ENCODE measurements at places on chromosomes 1 and 21.

GRCh38 chr1:212453156-212453857 lies 20.6 kb downstream of the NENF start:
- DNase-seq = no peak

- DNase-seq = no peak
These were observed 60.7 kb upstream of the PAX7 start for GRCh38 chr1:18569811-18570545.

- no peak for DNase-seq
These were observed 3.7 kb downstream of the HES3 start for GRCh38 chr1:6247651-6248050.

- no peak for DNase-seq
These were observed 5.5 kb upstream of the PROX1 start for GRCh38 chr1:213982289-213982671.

GRCh38 chr1:30198795-30199403 lies 524.5 kb downstream of the MATN1 start:
- no peak for DNase-seq

DNA sequence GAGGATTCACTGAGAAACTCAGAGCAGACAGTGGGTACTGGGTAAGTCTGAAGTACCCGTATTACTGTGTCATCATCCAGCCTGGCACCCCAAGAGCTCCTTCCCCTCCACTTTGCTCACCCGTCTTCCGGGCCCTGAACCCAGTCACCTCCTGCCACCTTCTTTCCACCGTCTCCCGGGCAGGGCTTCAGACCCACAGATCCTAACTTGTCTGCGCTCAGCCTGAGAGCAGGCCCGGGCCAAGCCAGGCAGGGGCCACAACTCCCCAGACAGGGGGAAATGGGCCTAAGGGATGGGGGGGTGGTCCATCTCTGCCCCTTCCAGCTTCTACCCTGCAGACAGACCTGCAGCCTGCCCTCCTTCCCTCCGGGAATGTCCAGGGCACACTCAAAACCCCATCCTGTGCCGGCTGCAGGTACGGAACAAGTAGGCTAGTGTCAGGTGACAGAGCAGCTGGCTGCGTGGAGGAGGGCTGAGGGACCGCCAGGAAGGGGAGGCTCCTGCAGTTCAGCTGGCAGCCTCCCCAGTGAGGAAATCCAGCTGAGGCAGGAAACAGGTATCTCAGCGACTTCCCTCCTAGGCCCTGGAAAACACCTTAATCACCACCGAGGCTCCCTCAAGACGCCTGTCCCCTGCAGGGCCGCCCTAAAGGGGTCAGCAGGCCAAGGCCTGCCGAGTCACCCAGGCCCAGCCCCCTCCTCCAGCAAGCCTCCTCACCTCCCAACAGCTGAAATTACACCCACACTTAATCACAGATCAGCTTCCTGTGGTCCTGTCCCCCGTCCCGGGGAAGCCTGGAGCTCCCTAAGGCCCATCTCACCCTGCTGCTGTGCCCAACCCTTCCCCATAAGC lies 3.5 kb downstream of the HSPG2 start:
- no peak for DNase-seq

DNA sequence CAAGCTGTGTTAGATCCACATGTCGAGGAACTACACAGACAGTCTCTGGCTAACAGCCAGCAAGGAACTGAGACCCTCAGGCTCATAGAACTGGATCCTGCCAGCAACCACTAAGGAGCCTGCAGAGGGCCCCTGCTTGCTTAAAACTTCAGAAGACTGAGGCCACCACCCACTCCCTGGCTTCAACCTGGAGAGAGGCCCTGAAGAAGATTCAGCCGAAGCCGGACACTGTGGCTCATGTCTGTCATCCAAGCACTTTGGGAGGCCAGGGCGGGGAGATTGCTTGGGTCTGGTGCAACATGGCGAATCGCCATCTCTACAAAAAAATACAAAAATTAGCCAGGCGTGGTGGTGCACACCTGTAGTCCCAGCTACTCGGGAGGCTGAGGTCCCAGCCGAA lies 92.6 kb upstream of the TMPRSS2 start:
- no peak for DNase-seq

- no peak for DNase-seq
These were observed 6.2 kb downstream of the NECTIN4 start for GRCh38 chr1:161082996-161083747.

- DNase-seq = no peak
These were observed 16.9 kb downstream of the SELL start for GRCh38 chr1:169694304-169695075.

GRCh38 chr1:9700340-9700739 lies 48.8 kb downstream of the PIK3CD start:
- DNase-seq = no peak

DNA sequence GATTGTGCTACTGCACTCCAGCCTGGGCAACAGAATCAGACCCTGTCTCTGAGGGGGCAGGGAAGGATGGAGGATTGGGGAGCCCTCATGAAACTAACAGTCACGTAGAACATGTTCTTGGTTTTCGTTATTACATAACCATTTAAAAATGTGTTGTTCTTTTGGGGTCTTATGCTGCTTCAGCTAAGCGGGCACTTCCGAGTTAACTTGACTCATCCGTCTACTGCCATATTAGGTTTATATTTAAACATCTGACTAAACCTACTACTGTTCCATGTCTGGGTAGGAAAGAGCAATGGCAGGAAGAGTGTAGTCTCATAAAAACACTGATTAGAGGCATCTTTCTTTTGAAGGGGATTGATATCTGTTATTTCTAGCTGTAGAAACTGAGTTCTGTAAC lies 59.5 kb upstream of the BMP8A start:
- no peak for DNase-seq

GRCh38 chr1:118381197-118381869 lies 196.3 kb upstream of the SPAG17 start:
- DNase-seq = no peak

GRCh38 chr1:7667625-7668218 lies 103.4 kb upstream of the VAMP3 start:
- peak; percentile 77 for DNase-seq

- no peak for DNase-seq
These were observed 11.3 kb upstream of the PPIE start for GRCh38 chr1:39727221-39727931.

DNA sequence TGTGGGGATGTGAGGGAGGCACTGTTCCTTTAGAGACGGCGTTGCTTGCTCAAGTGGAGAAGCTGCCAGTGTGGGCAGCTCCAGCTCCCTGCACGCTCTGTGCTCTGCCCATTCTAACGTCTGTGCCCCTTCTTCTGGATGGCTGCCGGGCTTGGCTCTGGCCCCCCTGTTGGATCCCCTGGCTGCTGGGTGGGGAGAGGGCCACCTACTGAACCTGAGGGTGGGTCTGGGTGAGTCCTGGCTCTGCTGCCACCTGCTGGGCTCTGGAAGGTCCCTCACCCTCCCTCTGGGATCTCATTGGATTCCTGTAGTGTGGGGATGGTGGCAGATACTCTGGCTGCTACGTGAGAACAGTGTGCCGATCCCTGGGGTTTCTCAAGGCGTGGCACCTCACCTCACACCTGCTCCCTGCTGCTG lies 5.0 kb downstream of the PFKL start:
- no peak for DNase-seq

GRCh38 chr1:153260585-153261280 lies 1.2 kb downstream of the LORICRIN start:
- no peak for DNase-seq

DNA sequence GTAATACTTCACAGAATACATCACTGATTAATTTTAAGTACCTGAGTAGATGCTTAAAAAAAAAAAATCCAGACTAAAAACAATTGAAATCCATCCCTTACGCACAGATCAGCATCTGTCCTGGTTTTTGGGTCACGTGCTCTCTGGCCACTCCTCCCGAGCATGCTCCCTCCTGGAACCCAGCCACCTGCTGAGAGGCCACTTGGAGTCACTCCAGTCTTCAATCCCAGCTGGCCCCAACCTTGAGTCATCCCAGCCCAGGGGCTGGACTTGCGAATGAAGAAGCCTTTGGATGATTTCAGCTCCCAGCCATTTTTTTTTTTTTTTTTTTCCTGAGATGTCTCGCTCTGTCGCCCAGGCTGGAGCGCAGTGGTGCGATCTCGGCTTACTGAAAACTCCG lies 8.9 kb downstream of the MAP1LC3C start:
- DNase-seq = no peak

DNA sequence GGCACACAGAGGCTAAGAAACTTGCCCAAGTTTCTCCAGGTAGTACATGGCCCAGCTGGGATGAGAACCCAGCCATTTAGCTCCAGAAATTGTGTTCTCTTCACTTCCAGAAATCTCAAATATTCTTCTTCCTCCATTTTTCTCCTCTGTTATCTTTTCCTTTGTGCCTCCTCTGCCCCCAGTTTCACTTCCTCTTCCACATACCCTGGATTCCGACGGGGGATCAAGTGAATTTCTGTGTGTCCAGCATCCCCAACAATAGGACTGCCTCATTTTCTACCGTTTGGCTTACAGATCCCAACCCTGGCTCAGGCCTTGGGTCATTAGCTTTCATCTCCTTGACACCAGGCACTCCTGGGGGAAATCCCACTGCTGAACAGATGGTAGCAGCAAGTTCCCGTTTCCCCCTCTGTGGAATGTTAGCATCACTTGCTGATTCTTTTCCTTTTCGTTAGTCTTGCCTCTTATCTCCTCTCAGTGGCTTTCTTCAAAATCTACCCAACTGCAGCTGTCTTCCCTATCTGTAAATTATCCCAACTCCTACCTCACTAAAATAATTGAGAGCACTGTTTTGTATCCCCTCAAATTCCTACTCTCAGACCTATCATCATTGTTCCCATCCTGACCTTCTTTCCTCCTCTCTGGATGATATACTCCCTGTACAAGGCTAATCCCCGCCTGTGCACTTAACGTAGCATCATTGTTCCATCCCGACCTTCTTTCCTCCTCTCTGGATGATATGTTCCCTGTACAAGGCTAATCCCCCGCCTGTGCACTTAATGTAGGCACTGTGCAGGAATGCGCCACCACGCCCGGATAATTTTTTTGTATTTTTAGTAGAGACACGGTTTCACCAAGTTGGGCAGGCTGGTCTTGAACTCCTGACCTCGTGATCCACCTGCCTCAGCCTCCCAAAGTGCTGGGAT lies 36.5 kb downstream of the SCCPDH start:
- no peak for DNase-seq

DNA sequence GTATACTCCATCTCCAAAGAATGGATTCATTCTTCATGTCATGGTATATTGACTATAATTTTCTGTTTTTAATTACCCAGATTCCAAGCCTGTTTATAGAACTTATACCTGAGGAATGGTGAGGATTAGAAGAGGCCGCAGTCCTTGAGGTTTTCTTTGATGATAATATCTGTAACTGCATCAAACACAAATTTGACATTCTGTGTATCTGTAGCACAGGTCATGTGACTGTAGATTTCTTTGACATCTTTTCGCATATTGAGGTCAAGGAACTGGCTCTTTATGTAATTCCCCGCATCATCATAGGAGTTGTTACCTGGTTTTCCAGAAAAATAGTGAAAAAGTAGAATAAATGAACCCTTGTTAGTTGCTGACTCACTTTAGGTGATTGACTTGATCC lies 16.2 kb downstream of the GNAT2 start:
- DNase-seq = no peak

DNA sequence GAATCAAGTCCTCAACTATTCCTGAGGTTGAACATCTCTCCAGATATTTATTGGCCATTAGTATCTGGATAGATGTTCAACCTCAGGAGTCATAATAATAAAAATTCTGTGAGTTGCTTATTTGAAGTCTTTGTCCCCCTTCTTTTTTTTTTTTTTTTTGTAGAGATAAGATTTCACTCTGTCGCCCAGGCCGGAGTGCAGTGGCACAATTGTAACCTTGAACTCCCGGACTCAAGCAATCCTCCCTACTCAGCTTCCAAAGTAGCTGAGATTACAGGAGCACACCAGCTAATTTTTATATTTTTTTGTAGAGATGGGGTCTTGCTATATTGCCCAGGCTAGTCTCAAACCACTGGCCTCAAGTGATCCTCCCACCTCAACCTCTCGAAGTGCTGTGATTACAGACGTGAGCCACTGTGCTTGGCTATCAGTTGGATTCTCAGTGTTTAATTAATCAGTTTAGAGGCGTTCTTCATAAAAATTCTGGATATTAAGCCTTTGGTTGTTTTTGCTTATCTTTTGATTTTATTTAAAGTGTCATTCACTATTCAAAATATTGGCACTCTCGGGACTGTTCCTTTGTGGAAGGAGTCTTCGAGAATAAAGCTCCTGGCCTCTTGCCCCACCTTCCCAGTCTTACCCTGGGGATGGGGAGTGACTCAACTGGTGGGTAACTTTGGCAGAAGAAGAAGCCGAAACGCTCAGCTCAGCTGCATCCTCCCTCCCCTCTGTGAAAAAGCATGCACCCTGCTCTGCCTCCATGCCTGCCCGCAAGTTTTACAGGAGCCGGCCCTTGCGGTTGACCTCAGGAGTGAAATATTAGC lies 11.2 kb upstream of the HYI start:
- no peak for DNase-seq

- no peak for DNase-seq
These were observed 249.9 kb downstream of the NFIA start for GRCh38 chr1:61332196-61332753.

- no peak for DNase-seq
These were observed 6.9 kb downstream of the PTPRF start for GRCh38 chr1:43537423-43538142.

GRCh38 chr1:231028682-231029081 lies 11.4 kb downstream of the FAM89A start:
- no peak for DNase-seq

- DNase-seq = no peak
These were observed 661 bp downstream of the PLEKHO1 start for GRCh38 chr1:150150133-150151021.

DNA sequence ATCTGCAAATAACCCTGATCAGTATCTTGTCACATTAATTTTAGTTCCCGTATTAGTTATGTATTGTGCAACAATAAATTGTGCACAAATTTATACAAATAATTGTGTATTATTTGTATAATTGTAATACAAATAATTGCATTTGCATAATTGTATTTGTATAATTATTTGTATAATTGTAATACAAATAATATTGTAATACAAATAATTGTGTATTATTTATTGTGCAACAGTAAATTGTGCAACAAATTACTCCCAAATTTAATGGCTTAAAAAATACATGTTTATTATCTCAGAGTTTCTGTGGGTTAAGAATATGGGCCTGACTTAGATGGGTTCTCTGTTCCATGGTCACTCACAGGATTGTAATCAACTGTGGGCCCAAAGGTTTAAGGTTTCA lies 86.2 kb upstream of the SAMSN1 start:
- DNase-seq = no peak

- DNase-seq = no peak
These were observed 102.4 kb upstream of the SERBP1 start for GRCh38 chr1:67532452-67533216.

Data from T-helper 17 cell (primary cell).